Stimulated activated CD4-positive, alpha-beta T cell treated with anti-CD3 and anti-CD28 coated beads, Interleukin-4, amount 100 ng/mL, for 4 hours (primary cell): ENCODE measurements at places on chromosomes 16 and 17.

- peak; percentile 43 for DNase-seq
Observed at GRCh38 chr16:14529010-14529669, 100.9 kb downstream of the PARN start.

DNA sequence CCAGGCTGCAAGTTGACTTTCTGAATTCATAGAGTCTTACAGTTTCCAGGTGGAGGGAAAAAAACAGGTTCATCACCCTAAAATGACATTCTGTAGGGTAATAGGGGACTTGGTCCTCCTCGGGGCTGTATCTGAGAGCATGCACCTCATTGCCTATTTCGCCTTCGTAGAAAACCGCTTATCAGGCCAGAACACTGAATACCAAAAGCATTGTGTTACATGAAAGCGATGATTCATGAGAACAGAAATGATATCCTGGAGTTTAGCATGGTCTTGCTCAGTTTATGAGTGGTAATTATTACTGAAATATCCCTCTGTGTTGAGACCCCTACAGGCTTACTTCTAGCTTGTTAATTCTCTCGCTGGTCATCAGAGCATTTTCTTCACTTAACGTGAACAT, 61.4 kb upstream of the ARHGAP44 start:
- no peak for DNase-seq

DNA sequence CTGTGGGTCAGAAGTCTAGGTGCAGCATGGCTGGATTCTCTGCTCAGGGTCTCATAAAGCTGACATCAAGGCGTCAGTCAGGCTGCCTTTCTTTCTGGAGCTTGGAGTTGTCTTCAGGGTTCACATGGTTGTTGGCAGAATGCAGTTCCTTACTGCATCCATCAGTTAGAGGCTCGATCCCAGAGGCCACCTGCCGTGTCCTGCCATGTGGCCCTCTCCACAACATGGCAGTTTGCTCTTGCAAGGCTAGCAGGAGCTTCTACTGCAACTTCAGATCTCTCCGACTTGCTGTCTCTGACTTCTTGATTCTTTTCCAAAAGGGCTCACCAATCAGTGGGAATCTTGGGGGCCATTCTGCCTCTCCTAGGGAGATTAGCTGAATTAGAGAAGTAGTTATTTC, 11.9 kb downstream of the PITPNC1 start:
- no peak for DNase-seq

DNA sequence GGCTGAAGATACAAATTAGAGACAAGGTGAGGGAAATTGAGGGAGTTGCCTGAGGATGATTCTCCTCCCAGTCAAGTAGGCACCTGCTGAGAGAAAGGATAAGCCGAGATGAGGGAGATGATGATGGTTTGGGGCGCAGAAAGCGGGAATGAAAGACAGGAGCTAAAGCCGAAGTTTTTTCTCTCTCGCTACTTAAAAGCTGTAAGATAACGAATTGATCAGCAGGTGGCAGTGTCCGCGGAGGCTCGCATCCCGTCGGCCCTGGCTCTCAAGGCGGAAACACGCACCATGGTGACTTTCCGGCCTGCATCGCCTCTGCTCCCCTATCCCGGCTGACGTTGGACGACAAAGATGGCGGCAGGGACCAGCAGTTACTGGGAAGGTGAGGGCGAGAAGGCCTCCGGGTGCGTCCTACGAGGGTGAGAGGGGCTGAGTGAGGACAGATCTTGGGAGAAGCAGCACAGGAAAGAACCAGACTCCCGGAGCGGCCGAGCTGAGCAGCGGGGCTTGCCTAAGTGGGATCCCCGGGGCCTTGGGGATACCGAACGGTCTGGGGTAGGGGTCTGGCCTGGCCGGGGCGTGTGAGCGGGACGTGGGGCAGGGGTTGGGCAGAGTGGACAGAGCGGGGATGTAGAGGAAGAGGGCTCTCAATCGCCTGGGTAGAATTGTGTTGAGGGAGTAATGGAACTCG, at the start of gene GOSR1:
Gene GOSR1 (plus strand): TSS at position 326 of the 691 bp plus-strand sequence. CDS start 26 bp downstream, at position 352.
- DNase-seq: peak; percentile 89

DNA sequence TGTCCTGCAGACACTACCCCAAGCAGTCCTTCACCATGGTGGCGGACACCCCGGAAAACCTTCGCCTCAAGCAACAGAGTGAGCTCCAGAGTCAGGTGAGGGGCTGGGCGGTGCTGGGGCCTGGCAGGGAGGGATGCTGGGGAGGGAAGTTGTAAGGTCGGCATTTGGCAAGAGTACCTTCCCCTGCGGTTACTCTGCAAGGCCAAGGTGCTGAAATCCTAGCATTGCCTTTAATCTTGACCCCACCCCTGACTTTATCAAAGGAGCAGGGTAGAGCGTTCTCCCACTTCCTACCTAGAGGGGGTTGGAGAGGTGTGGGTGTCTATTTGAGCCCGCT, 20.5 kb downstream of the LASP1 start:
- no peak for DNase-seq

DNA sequence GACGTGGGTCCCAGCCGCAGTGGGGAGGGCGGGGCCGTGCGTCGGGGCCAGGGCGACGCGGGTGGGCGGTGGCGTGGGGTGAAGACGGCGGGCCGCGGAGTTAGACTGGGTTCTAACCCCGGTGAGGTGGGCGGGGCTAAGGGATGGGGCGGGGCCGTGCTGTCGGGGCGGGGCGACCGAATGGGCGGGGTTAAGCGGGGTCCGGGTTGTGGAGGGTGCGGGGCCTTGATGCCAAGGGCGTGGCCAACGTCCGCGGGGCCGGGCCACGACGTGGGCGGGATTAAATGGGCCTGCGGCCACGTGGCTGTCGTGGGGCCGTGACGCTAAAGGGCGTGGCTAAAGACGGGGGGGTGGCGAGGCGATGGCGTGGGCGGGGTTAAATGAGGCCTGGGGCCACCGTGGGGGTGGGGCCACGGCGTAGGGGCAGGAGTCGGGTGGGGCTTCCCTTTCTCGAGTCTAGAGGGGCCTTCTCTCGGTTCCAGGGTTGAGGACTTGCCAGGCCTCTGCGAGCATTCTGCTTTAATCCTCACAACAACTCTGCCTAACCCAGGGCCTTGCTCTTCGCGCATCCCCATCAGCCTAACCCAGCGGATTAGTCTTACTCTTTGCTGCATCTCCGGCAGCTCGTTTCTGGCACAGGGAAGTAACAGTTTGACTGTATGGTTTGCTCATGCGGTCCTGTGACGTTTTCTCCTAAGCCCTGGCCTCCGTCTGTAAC, 739 bp downstream of the TCF25 start:
- peak; percentile 95 for DNase-seq

GRCh38 chr16:61858988-61859387, 177.2 kb downstream of the CDH8 start:
- no peak for DNase-seq

- DNase-seq: no peak
Observed at GRCh38 chr17:59073972-59074371, 32.7 kb downstream of the TRIM37 start.

- DNase-seq: no peak
Observed at GRCh38 chr16:84704253-84704652, 4.5 kb downstream of the USP10 start.

GRCh38 chr16:26642047-26642664, 424.6 kb upstream of the C16orf82 start:
- no peak for DNase-seq
